Stimulated activated CD4-positive, alpha-beta T cell treated with anti-CD3 and anti-CD28 coated beads, Interleukin-12 subunit alpha, Interleukin-12 subunit beta, amount 100 ng/mL, for 48 hours (primary cell): ENCODE measurements at places on chromosomes 1 and 21.

GRCh38 chr1:83515578-83516154 lies 483.3 kb downstream of the TTLL7 start:
- no peak for DNase-seq

DNA sequence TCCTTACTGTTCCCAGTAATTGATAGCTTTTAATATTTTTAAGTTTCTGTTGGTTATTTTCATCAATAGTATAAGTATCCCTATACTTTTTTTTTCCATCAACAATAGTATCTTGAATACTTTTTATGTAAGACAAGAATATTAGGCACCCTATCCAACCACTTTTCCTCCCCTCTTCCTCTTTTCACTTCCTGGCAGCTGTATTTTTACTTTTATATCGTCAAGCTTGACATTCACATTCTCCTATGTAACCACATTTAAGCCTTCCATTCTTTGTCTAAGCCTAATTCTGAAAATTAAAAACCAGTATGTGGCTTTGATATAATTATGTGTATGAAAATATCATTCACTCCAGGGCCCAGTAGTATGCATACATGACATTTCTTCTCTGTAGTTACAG lies 9.3 kb downstream of the TMEM39B start:
- no peak for DNase-seq

GRCh38 chr21:39072468-39072867 lies 110.8 kb downstream of the PSMG1 start:
- DNase-seq, result no peak

- no peak for DNase-seq
Observed at GRCh38 chr1:86380257-86380861, 15.8 kb downstream of the ODF2L start.

- no peak for DNase-seq
Observed at GRCh38 chr1:54683453-54683852, 32.2 kb upstream of the TTC4 start.

DNA sequence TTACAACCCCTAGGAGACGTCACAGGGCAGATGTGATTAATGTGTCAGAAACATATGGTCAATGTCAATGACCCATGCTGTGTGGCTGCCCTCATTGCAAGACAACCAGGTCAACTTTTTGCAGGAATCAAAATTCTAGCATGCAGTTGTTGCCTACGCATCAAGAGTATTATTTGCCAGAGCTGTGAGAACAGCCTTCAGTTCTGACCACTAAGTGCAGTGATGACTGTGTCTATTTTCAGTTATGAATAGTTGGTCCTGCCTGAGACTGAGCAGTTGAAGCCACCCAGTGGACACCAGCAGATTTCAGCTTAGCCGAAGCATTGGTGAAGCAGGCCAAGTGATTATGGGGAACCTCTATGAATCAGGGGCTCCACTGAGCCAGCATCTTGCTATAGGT lies 47.3 kb downstream of the LYPLAL1 start:
- no peak for DNase-seq

DNA sequence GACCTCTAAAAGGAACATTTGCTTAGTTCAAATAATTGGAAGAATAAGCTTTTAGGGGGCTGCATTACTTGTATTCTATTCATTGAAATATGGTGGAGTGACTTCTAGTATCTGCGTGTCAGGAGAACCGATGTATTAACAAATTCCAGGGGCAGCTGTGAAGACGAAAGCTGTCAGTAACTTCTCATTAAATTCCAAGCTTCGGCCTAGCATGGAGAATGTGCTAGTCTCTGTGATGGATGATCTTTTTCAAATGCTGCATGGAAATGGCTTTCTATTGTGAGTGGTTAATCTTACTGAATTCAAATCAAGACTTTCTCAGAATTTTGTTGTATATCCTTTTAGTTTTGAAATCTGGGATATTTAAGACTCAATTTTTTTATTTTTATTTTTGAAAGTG lies 429.9 kb downstream of the ADGRL2 start:
- DNase-seq, result no peak

- DNase-seq, result no peak
Observed at GRCh38 chr1:230509281-230509977, 83.3 kb upstream of the PGBD5 start.

GRCh38 chr1:21313203-21313885 lies 23.1 kb upstream of the ECE1 start:
- no peak for DNase-seq

GRCh38 chr1:40047769-40048168 lies 7.2 kb downstream of the CAP1 start:
- DNase-seq, result no peak

DNA sequence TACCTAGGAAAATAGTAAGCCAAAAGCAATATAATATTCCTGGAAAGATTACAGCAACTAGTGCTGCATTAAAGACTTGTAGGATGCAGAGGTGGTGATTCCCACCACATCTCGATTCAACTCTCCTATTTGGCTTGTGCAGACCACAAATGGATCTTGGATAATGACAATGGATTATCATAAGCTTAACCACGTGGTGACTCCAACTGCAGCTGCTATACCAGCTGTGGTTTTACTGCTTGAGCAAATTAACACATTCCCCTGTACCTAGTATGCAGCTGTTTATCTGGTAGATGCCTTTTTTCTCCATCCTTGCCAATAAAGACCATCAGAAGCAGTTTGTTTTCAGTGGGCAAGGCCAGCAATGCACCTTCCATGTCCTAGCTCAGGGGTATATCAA lies 542.7 kb upstream of the ADGRL4 start:
- no peak for DNase-seq

GRCh38 chr1:93450321-93450720 lies 2.4 kb downstream of the FNBP1L start:
- no peak for DNase-seq

- peak; percentile 65 for DNase-seq
Observed at GRCh38 chr1:9629445-9630201, 21.9 kb upstream of the PIK3CD start.

- no peak for DNase-seq
Observed at GRCh38 chr1:76770979-76771378, 96.3 kb upstream of the ST6GALNAC5 start.

- DNase-seq, result no peak
Observed at GRCh38 chr21:46168659-46169386, 13.4 kb upstream of the FTCD start.

- DNase-seq, result no peak
Observed at GRCh38 chr1:180773210-180773865, 139.4 kb upstream of the KIAA1614 start.

DNA sequence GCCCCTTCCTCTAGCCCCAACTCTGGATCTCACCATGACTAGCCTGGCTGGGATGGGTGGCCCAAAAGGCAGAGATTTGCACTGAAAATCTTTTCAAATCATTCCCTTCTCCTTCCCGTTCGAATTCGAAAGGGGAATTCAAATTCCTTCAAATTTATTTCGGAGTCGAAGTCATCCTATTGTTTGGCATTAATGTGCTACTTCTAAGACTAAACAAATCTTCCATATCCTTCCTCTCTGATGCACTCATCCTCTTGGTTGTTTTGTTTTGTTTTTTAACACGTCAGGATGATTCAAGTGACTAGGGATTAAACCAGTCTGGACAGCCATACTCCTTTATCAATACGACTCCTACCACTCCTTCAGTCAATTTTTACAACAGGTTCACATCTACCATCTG lies 95.5 kb upstream of the SGIP1 start:
- no peak for DNase-seq

DNA sequence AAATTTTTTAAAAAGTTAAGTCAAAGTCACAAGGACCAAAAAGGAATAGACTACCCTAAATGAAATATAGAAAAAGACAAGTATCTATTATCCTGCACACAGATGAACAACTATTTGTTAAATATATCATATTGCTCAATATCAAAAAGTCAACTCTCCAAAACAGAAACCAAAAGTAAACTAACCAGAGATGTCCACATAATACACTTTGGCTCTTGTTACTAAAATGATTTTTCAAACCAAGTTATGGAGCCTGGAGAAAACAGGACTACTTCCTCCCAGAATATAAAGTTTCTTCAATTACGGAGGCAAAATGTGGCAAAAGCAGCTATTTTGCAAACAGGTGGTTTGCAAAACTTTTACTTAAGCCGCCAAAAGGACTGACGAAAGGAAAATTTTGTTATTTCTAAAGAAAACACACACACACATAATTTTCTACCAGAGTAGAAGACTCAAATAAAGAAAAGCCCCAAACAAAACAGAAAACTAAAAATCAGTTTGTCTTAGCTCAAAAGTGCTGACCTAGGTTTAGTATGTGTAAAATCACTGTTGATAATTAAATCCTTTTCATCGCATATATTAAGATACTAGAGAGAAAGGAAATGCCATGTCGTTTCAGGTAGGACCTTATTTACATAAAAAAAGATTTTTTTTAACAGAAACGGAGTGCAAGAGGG lies 1.1 kb downstream of the DPYD start:
- no peak for DNase-seq

DNA sequence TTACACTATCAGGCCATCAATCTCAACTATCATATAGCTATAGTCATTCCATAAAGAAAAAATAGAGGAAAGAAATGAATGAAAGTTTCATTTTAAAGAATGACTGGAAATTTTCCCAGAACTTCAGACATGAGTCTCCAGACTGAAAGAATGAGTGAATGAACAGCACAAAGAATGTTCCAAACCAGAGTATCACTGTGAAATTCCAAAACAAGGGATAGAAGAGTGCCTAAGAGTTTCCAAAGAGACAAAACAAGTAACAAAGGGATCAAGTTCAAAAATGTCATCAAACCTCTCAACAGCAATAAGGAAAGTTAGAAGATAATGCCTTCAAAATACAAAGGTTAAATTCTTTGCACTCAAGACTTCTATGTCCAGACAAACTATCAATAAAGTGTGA lies 114.9 kb downstream of the DENND1B start:
- no peak for DNase-seq

DNA sequence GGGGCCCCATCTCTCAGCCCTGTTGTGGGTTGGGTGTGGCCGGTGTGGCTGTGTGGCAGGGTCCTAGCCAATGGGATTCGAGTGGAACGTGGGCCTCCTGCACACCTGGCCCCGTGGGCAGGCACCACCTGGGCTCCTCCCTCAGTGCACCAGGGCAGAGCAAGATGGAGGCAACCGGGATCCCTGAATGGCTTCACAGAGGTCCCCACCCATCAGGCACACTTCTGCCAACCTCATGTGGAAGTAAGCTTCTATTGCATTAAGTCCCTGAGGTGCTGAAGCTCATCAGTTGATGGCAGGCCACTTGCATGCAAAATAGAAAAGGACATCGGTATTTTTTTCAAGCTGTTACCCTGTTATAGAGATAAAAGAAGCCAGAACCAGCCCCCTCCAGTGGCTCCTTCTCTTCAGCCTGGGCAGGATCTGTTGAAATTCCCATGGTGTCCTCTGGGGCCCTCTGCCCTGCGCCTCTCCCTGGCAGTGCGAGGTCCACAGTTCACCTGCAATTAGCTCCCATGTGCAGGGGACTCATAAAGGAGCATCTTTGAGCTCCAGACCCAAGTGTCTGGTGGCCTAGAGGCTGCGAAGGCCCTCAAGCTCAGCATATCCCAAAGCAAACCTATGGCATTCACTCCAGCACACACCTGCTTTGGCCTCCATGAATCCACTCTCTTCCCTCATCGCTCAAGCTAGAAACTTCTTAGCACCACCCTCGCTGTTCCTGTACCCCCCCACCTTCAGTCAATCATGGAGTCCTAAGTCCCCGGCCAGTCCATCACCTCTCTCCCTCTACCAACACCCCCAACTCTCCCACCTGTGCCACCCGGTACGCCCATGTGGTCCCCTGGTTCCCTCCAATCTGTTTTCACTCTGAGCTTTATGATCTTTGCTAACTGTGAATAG lies 2.1 kb upstream of the SLC45A1 start:
- no peak for DNase-seq

DNA sequence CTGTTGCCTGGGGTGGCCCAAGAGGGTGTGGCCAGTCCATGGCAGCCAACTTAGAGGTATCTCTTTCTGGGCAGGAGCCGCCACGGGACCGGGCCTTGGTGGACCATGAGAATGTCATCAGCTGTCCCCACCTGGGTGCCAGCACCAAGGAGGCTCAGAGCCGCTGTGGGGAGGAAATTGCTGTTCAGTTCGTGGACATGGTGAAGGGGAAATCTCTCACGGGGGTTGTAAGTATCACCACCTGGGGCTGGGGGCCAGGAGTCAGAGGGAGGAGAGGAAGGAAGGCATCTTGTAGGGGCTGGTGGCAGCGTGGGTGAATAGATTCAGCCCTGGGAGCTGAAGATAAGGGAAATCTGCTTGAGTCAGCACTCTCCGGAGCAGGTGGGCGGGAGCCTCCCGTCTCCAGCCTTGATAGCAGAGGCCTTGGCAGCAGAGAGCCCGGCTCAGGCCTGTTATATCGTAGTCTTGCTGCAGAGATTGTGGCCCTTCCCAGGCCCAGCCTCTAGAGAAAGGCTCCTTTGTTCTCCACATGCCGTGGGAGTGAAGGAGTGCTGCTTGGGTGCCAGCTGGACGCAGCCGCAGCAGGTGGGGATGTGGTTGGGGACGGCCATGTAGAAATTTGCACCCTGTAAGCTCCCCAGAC lies 25.4 kb downstream of the PHGDH start:
- no peak for DNase-seq

GRCh38 chr1:15616373-15617172 lies 685 bp upstream of the DDI2 start:
- no peak for DNase-seq

DNA sequence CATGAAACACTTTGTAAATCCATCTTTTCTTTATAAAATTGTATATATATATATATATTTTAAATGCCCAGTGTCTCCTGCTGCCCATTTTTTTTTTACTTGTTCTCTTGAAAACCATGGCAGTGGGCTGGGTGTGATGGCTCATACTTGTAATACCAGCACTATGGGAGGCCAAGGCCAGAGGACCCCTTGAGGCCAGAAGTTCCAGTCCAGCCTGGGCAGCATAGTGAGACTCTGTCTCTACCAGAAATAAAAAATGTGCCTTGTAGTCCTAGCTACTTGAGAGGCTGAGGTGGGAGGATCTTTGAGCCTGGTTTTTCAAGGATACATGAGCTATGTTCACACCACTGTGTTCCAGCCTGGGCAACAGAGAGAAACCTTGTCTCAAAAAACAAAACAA lies 62.2 kb downstream of the HS2ST1 start:
- no peak for DNase-seq

DNA sequence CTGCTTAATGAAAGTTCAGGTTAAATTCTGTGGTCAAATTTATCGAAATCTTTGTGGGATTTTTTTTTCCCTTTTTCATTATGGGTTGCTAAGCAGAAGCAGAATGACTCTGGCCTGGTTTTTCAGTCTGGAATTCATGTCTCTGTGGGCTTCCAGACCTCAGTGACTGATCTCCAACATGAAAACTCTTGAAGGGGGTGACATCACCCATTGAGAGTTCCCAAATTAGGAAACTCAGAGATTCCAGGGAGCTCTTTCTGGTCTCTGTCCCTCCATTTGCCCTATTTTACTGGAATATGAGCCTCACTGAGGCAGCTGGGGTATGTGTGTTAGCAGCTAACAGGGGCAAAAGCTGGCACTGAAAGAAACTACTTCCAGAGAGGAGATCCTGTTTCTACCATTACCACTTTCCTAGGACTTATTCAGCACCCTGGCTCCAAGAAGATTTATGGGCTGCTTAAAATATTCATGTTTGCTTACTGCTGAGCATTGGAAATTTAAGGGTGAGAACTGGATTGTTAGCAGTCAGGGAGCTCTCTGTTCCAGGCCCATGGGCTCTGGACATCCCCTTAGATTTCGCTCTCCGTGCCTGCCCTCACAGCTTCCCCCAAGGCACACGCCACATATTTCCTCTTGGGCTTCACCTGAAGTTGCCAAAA lies 203.4 kb upstream of the SPAG17 start:
- no peak for DNase-seq
